Activated CD4-positive, alpha-beta T cell treated with anti-CD3 and anti-CD28 coated beads, Interleukin-10, Interleukin-2, amounts not matched to agents 100 ng/mL and 50 ng/mL, durations not matched to agents 16 hours and 8 hours (primary cell): ENCODE measurements at places on chromosomes 6 and 20.

- DNase-seq, result no peak
Observed at GRCh38 chr6:26336355-26337198, 28.4 kb upstream of the BTN3A2 start.

DNA sequence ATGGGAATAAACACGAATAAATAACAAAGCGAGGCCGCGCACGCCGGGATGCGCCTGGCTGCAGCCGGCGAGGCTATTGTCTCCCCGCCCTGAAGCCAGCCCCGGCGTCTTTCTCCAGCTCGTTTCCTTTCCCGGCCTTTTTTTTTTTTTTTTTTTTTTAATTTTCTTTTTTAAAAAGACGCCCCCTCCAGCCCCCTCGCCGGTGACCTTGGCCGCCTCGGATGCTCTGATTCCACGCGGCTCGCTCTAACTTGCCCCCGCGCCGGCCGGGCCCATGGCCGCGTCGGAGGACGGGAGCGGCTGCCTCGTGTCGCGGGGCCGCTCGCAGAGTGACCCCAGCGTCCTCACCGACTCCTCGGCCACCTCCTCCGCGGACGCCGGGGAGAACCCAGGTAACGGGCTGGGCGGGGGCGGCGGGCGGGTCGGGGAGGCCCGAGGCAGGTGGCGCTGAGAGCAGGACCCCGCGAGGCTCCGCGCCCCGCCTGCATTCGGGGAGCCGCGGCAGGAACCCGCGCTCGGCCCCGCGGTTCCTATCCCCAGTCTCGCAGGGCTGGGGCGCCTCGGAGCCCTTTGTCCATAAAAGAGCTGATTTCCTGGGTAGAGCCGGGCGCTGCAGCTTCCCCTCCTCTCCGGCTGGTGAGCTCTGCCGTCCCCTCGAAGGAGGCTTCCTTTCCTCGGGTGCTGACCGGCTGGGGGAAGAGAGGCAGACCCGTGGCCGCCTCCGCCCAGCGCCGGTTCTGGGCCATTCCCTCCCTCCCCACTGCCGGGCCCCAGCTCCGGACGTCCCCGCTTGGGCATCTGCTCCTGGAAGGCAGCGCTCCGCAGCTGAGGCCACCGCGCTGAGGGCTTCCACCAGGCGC is 631 bp downstream of the PHACTR3 start:
- DNase-seq, result no peak

DNA sequence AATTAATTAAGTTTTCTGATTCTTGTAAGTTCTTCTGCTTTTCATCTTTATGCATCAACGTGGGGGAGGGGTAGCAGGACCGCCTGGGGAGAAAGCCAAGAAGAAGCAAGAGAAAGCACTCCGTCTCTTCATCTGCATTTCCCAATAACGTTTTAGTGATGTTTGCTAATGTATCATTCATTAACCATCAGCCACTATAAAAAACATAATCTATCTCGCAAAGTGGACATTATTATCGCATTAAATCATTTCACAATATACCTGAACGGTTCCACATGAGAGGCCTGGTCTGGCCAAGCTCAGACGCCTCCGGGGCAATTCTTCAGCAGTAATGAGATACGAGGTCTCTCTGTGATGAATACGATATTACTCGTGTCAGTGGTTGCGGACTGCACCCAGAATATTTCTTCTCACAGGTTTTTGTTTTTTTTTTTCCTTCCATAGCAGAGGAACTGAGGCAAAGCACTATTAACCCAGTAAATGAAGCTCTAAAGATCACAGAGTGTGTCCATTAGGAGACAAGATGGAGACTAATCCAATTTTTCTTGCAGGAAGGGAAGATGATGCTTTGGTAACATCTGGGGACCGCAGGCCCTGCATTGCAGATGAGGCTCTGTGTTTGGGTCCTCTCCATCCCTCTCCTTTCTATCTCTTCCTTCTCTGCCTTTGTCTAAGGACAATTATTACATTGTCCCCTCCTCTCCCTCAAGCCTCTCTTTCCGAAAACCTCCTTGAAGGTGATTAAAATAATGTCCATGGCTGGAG is 156.1 kb downstream of the SLC35B3 start:
- DNase-seq, result no peak

DNA sequence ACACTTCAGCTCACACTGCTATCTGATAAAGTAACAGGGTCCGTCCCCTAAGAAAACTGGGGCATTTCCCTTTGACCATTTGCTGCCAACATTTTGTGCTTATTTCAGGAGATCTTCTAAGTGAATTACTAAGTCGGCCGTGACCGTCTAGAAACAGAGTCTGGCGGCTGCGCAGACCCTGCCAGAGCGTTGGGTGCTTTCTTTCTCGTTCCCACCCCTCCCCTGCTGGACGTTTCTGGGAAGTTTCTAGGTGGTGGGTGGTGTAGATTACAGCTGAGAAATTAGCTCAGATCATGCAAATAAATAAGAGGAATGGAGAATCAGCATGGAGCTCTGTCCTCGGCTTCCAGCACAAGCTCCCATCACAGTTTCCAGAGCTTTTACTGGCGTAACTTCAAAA is 128.1 kb downstream of the MYLK4 start:
- no peak for DNase-seq

GRCh38 chr20:10719740-10720385 is 46.1 kb upstream of the JAG1 start:
- no peak for DNase-seq

DNA sequence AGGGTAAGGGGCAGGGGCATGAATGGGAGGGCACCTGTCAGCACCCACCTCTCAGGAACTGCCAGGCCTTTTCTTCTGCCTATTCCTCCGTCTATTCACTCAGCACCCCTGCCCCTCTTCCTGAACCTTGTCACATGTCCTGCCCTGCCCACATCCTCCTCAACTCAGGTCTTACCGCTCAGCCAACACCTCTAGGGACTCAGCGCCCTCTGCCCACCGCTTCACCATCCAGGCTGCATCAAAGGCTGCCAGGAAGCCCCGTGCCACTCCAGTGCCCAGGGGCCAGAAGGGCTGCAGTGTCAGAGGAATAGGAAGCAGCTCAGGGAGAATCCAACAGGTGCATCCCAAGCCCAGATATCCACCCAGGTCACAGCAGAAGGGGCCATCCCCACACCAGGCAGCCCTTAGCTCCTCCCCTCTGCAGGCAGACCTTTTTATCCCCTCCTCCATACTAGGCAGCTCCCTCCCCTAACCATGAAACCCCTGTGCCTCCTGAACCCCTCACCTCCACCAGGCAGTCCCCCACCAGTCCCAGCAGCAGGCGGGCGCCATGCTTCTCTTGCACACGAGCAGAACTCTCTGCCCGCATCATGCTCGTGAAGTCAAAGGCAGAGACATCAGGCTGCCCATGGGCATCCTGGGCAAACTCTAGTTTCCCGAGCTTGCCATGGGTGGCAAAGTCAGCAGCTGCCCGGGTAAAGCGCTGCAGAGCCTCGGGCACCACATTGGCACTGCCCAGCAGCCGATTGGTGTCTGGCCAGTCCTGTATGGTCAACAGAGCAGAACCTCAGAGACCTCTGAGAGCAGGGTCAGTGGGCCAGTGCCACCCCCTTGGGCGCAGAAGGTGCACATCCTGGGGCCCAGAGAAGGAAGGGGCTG is 5.5 kb downstream of the MICAL1 start:
- peak; percentile 45 for DNase-seq

DNA sequence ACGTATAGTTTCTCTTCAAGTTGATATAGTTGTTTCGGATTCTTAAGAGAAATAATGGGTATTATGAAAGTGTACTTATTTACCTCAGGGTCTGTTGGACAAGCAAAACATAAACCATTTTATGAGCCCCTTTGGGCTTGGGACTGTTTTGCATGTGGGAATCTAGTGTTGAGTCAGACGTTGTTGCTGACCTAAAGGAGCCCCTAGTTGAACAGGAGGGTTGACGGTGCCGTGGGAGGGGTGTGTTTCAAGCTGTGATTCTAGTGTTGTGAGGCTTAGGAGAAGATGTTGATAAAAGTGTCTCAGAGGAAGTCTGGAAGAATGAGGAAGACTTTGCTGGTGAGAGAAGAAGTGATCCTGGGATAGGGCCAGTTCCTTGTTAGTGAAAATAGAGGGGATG is 140.0 kb downstream of the ARID1B start:
- no peak for DNase-seq

- no peak for DNase-seq
Observed at GRCh38 chr6:56868687-56869086, 86.2 kb upstream of the BEND6 start.

DNA sequence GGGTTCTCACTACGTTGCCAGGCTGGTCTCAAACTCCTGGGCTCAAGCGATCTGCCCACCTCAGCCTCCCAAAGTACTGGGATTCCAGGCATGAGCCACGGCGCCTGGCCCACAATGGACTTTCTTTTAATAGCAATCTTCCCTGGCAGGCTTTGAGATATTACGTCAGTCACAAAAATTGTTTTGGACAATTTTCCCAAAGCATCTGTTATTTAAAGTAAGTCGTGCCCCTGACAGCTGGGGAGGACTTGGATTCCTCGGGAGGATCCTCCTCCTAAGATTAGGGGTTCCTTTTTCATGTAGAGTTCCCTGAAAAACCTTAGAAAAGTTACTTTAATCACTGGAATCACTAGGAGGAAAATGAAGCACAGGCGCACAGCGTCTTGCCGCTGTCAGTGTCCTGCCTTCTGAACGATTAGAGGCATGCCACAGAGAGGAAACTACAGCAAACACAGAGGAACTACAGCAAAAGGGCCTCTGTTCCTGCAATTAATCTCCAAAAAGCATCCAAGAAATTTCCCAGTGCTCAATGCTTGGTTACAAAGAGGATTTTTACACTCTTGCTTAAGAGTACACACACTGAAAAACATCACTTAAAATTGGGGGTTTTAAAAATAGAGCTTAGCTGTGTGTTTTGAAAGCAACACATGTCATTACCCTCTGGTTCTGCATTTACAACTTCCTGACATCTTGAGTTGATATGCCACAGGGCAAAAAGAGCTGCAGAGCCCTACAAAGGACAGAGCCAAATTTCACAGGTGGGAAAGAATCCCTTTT is 4.5 kb downstream of the ACSS1 start:
- DNase-seq, result no peak

DNA sequence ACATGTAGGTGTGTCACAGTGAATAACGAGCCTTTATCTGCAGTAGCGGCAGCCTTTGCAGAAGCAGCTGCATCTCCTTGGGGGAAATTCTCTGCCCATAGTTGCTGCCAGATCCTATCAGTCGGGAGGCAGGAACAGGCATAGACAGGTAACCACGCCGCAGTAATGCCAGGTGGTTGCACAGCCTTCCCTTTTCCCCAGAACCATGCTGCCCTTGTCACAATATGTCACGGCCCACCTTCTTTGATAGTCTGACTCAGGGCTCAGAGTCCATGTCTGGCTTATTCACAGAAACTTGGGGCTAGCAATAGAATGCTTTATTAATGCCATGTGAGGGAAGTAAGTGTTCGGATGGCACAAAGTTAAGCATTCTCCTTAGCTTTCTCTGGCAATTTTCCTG is 76.6 kb downstream of the F13A1 start:
- no peak for DNase-seq

DNA sequence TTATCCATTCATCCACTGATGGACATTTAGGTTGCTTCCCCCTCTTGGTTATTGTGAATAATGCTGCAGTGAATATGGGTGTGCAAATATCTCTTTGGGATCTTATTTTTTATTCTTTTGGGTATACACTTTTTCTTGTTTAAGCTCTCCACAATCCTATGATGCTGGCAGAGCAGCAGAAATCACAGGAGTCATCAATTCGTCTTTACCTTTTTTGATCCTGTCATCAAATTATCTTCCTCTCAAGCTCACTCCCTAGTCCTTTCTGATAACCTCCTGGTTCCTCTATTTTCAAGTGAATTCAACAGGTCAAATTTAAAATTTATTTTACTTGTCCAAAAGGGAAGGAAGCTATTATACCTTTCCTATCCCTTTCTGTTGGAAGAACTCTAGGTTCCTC is 89.1 kb downstream of the PLCG1 start:
- DNase-seq, result no peak

DNA sequence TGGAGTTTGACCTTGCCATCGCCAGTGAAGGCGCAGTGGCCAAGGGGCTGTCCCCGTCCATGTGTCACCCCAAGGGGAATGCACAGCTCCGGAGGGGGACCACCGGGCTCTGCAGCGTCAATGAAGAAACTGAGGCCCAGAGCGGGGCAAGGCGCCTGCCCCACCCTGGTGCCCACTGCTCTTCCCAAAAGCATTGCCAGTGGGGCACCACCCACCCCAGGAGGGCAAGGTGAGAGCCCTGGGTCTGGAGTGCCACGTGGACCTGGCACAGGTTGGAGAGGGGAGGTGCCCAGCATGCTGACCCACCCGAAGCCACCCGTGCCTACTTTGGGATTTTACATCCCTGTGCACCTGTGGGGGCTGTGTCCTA is 8.3 kb downstream of the NTSR1 start:
- DNase-seq, result no peak

GRCh38 chr20:6075428-6076219 is 21.8 kb upstream of the LRRN4 start:
- DNase-seq, result no peak
